ENCODE measurements at places on chromosomes 7 and 10.

DNA sequence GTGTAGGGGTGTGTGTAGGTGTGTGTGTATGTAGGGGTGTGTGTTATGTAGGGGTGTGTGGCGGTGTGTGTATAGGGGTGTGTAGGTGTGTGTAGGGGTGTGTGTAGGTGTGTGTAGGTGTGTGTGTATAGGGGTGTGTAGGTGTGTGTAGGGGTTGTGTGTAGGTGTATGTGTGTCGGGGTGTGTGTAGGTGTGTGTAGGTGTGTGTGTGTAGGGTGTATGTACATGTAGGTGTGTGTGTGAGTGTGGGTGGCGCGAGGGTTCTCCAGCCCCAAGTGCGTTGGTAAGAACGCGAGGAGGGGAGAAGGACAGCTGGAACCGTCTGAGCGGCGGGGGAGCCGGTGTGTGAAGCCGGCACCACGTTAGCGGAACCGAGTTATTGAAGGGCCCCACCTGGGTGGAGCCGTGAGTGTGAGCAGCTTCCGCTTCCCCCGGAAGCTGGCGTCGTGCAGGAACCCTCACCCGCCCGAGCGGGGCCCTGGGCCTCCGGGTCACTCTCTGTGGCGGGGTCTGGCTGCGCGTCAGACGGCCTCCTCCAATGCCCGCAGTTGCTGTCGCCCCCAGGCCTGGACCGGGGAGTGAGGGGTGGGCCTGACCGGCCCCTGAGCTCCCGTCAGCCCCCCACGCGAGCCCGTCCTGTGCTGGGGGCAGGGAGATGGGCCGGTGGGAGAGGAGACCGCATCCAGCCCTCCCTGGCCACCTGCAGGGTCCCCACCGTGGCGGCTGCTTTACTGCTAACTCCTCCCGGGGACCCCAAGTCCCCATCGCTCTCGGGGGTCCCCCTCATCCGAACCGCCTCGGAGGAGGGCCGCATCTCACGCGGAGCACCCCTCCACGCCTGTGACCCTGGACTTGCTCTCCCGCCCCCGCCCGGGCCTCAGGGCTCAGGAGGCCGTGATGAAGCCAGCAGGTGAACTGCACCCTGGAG, 49.6 kb upstream of the PSMG3 start:
- no peak for DNase-seq

GRCh38 chr10:114822444-114823076, 980 bp downstream of the FHIP2A start:
- peak; percentile 46 for DNase-seq

DNA sequence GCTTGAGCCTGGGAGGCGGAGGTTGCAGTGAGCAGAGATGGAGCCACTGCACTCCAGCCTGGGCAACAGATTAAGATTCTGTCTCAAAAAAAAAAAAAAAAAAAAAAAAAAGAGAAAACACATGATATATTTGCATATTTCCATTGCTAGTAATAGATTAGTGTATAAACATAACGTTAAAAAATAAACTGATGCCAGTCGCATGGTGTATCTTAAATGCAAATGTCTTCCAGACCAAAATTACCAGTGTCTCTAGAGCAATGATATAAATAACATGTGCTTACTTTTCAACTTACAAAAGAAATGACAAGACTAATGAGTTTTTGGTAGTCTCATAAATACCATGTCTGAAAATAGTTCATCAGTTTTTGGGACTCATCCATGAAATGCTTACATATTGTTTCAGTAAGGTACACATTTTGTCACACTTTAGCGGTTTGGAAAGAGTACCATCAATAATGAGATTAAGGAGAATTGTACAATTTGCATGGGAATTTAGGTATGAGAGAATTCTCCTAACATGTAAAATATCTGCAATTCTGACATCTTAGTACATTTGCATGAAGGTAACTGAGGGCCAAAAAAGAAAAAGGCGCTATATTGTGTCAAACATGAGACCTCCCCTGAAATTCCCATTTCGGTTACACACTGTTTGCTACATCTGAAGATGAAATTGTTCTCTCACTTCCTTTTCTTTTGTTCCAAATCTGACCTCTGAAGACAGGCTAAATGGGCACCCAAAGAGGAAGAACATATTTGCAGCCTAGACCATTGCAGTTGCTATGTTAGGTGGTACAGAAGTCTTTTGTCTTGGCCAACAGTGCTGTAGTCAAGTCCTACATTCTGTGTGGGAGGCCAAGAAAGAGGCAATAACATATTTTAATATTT, 51.5 kb upstream of the PIP4K2A start:
- DNase-seq, result peak; percentile 18

GRCh38 chr10:100101192-100102076, 19.8 kb upstream of the CPN1 start:
- no peak for DNase-seq

DNA sequence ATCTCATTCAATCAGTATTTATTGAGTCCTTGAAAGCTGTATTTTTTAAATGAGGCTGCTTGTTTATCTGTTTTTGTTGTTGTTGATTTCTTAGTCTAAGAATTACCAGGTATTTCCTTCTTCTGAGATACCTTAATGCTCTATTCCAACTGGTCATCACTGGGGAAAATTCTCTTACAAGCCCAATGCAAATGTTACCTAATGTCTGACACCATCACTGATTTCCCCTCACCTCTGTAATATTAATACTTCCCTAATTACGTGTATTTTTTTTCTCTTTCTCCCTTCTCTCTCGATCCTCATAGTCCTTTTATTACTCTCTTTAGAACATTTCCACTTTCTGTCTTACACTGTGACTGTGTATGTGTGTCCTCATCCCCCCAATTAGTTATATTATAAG, 13.9 kb downstream of the HDAC9 start:
- no peak for DNase-seq

- no peak for DNase-seq
These were observed 5.8 kb downstream of the EZH2 start for GRCh38 chr7:148878317-148878716.

DNA sequence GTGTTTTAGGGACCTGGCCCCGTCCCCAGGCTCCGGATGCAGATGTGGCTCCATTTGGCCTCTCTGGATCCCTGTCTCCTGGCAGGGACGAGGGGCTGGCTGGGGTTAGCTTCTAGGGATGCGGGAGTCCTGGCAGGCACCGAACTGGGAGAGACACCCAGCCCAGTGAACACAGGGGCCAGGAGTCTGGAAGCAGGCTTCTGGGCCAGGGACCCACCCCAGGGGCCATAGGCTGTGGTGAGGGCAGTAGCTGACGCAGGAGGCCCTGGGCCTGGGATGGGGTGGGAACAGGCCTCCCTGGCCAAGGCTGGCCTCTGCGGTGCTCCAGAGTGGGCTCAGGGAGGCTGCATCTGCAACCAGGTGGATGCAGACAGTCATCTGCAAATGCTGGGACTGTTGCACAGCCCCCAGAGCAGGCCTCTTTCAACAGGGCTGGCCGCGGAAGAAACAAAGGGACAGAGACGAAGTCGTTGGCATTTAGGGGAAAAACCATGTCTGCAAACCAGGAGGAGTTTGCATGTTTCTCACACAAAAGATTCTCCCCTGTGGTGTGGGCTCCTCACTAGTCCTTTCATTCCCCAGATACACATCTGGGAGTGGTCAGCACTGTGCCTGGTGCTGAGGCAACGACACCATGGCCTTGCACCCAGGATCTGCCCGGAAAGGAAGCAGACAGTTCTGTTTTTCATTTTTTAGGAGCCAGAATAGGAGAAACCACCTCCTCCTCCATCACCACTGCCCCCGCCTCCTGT, 36.4 kb upstream of the ZNF488 start:
- no peak for DNase-seq

DNA sequence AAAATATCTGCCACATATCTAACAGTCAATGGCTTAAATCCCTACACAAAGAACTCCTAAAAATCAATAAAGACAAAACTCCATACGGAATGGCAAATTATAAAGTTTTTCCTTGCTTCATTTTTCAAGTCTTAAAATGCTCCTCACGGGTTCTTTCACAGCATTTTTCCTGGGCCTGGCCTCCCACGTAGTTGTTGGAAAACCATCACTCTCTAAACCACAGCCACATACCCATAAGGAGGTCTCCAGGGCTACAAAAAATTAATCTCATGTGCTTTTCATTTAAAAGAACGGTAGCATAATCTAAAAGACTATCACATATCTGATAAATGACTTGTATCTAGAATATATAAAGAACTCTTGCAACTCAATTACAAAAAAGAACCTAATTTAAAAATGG, 2.9 kb downstream of the COA1 start:
- no peak for DNase-seq
